ENCODE measurements at places on chromosomes 5 and 9.

DNA sequence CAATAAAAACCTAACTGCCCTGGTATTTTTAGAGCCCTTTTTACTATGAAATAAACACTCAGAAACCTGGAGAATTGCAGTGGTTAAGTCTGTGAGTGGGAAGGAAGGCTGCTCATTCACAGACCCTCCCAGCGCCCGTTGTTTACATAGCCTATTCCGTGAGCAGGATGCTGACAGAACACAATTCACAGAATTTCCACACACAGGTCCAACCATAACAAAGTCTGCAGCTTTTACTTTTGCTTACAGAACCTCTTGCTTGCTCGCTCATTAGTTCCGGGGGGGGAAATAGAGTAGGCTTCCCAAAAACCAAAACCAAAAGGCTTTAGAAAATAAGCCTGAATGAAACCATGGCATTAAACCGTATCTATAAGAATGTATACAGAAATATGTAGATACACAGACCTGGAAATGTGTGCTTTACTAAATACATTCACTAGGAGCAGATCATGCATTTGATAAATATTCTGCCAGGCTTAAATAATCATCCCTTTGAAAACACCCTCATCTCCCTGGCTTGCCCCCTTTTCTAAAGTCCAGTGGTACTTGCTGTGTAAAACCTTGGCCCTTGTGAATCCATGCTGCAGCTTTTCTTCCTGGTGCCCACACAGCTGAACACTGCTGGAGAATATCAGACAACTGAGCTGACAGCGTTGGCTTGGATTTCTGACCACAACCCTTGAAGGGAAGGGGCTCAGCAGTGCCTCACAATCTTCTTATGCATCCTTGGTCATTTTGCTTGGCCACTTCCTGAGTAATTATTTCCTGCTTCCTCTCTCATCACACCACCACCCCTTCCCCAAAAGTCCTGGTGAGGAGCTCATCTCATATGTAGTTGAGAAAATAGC, 128.0 kb downstream of the FANCC start:
- no peak overlapping the region for H3K27ac ChIP-seq
- DNase-seq = no peak
- H3K36me3 ChIP-seq = no peaks in the 10 kb centered on the region
- H3K4me1 ChIP-seq = peaks cover 4% of the 10 kb centered on the region

DNA sequence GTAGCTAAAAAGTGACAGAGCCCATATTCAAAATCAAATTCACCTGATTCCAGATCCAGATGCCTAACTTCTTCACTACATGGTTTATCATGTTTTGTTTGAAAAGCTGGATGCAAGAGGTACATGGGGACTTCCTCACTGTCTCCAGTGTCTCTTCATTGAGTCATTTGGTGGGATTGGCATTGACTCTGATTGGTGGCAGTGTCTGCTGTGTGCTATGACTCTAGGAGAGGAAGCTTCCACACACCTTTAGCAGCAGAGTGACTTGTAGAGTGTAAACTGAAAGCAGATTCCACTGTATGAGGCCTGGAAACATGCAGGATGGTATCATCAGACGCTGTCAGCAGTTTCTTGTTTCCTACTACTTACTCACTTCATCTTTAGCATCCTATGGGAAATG, 250.9 kb upstream of the SEMA6A start:
- no peak for DNase-seq
- no peak overlapping the region for H3K27ac ChIP-seq
- H3K36me3 ChIP-seq = no peaks in the 10 kb centered on the region
- no peaks in the 10 kb centered on the region for H3K27me3 ChIP-seq
- H3K4me1 ChIP-seq = no peaks in the 10 kb centered on the region

DNA sequence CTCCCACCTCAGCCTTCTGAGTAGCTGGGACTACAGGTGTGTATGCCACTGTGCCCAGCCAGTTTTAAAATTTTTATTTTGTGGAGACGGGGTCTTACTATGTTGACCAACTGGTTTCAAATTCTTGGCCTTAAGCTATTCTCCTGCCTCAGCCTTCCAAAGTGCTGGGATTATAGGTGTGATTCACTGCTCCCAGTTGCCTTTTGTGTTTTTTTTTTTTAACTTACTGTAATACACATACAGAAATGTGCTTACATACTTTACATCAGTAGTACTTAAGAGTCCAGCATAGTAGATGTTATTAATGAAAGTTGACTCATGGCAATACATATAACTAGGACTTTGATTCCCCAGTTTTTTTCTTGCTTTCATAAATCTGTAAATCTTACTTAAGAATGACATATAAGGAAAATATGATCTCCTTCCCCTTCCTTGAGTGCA, 4.7 kb downstream of the MAN2A1 start:
- no peak overlapping the region for H3K27ac ChIP-seq
- H3K27me3 ChIP-seq = no peaks in the 10 kb centered on the region
- H3K4me1 ChIP-seq = no peaks in the 10 kb centered on the region
- no peak overlapping the region for H3K4me3 ChIP-seq

GRCh38 chr5:34003941-34004340, 3.9 kb downstream of the AMACR start:
- H3K27me3 ChIP-seq = no peaks in the 10 kb centered on the region
- H3K4me1 ChIP-seq = peaks cover 12% of the 10 kb centered on the region
- DNase-seq = no peak
- peaks cover 14% of the 10 kb centered on the region for H3K36me3 ChIP-seq
- H3K27ac ChIP-seq = no peak overlapping the region

All from kidney (tissue), 22 donors.